Substantia nigra (tissue), 51 donors: ENCODE measurements at places on chromosomes 4 and X.

DNA sequence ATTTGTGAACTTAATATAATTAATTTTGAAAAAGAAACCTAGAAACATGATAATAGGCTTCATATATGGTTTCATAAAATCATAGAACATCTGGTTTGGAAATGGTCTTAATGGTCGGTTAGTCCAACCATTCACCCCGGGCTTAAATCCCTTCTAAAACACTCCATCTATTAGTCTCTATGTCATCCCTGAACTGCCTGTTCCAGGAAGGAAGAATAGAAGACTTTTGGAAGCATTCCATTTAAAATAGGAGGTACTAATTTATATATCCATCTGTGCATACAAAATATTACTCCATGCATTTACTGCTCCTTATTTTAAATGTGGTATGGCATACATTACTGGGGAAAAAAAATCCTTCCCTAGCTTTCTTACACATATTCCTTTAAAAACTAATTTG is 262.2 kb upstream of the DDX53 start:
- DNase-seq = no peak

DNA sequence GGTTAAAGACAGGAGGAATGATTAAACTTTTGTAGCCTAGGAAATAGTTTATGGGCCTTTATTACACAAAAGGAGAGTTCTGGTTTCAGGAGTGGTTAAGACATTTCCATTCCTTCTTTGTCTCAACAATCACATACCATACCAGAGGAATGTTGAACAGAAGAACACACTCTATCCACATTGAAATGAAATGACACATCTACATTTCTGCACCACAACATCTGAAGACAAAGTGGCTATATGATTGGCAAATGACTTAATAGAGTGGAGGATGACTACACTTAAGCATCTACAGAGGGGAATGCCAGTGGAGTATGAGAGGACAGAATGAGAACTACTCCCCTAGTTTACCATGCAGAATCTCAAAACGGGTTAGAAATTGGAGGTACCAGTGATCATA is 8.0 kb downstream of the CYP2U1 start:
- DNase-seq = no peak

- no peak for DNase-seq
Observed at GRCh38 chr4:35644591-35644990, 599.7 kb downstream of the ARAP2 start.

- no peak for DNase-seq
Observed at GRCh38 chrX:19673375-19674040, 158.2 kb upstream of the MAP3K15 start.

DNA sequence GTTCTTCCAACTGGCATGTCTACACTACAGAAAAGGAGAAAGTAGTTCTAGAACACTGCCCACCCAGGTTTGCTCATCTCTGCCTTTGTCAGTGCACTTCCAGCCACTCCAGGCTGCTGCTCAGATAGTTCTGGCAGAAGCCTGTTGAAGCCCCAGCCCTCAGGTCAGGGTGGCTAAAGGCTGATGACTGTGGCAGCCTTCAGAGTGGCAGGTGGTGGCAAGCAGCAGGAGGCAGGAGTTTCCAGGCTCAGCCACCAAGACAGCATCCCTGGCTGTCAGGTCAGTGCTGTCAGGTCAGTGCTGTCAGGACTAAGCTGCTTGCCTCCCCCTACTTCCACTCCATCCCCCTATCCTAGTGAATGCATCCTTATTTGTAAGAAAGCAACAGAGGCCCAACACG is 100.4 kb downstream of the MAMLD1 start:
- DNase-seq = no peak

DNA sequence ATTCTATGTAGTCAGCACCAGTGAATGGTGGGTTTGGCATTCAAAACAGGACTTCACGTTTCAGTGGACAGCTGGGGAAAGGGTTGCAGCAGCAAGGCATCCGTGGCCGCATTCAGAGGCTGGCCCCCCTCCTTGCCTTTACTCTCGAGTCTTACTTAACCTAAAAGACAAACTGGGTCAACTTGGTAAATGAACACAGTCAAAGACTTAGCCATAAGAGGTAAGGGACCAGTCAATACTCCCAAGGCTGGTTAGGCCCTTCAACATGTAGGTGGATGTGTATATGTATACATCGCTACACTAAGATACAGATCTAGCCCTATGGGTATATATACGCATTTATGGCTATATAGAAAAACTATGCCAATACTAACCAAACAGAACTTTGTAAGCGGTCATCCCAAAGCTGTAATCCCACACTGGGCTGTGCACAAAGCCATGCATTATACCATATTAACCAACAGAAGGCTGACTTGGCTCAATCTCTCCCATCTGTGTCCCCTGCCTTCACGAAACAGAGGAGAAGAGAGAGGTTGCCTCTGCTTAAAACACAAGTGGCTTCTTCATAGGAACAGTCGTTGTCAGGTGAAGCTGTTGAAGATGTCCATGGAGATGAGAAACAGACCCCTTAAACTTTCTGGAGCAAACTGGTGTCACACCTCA is 61.9 kb downstream of the TSC22D3 start:
- DNase-seq = no peak
